ENCODE measurements at places on chromosomes 4 and X. TPM values are rescaled to one million over a fixed set of nuclear protein-coding genes. Genes with fewer than 3 reads are reported as not detected.

DNA sequence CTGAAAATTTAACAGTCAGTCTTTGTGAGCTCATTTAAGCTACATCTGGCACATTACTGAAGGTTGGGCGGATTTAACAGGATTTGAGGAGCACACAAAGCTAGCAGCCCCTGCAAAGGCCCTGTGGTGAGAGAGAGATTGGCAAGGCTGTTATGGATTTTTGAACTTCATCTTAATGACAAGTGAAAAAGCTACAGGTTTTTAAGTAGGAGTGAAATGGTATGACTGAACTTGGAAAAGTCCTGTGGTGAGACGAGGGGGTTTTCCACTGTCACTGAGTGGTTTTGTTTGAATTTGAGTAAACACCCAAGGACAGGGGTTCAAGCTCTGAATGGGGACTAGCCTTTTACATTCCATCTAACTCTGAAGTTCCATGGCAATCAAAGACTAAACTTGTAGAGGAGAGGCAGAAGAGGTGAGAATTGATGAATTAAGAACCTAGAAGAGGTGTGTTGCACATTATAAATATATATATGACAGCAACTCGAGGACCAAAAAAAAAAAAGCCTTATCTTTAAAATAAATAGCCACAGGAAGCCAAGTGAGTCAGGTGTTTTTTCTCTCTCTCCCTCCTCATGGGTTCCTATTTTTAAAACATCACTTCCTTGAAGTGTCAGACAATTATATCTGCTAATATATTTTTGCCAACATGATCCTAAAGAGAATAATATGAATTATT, 47.8 kb upstream of the CLNK start:
- DNase-seq: no peak

Gene PDZD4
- 0.89 TPM for total RNA-seq

Gene MAGED4B
- 52.7 TPM for total RNA-seq

GRCh38 chrX:20857746-20858145, 516.5 kb upstream of the CNKSR2 start:
- no peak for DNase-seq

Gene STATH
- total RNA-seq: not detected

GRCh38 chr4:176979416-176979815, 186.7 kb upstream of the VEGFC start:
- DNase-seq: no peak

Gene IBSP
- not detected for total RNA-seq

DNA sequence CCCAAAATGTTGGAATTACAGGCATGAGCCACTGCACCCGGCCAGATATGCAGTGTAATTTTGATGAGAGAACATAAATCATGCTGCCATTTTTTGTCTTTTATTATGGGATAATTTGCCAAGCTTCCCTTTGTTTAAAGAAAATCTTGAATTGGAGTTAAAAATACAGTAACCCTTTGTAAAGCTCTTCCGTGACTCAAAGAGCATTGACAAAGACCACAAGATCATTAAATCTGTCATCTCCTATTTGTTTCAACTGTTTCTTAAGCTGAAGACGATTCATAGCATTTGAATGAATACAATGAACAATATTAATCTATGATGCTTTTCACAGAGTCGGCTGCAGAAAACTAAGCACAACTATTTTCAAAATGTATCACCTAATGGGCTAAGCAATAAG, 132.6 kb downstream of the ANAPC4 start:
- peak; percentile 8 for DNase-seq

Gene FAAH2
- total RNA-seq: 0.89 TPM

DNA sequence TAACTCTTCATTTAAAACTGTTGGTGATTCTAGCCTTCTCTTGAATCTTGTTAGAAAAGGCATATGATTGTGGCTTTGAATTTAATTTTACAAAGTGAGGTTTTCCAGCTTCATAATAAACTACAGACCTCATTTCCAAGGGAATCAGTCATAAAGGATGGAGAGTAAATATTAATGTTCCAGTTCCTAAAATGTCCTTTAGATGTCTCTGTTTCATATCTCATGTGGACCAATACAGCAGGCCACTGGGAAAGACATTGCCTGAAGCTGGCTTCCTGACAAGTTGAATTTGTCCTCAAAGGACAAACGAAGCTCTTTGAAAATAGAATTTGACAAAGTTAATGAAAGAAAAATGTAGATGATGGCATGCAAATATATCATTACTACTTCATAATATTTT, 125.4 kb downstream of the ZNF330 start:
- peak; percentile 40 for DNase-seq

Gene UGT2A1
- total RNA-seq: not detected

DNA sequence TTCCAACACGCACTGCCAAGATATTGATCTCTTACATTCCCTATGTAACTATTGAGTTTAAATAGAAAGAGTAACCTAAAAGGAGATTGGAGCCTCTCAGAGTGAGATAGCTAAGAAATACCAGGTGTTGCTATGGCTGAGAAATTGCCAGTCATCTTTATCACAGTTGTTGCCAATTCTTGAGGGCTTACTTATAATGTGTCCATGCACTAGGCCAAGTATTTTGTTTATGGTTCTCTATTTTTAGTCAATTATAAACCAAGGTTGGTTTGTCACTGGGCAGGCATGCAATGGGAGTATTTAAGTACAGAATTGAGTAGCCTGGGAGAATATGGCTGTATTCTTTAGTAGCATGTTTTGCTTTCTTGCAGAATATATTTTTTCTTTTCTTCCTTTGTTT, 201.6 kb downstream of the TEX13A start:
- DNase-seq: no peak

- peak; percentile 40 for DNase-seq
Measured at GRCh38 chr4:147969573-147970385, 237.9 kb downstream of the ARHGAP10 start.

Gene GEMIN8
- 10.8 TPM for total RNA-seq

Gene WWC2
- 20.3 TPM for total RNA-seq

GRCh38 chrX:140916872-140917271, 85.5 kb upstream of the SPANXB1 start:
- DNase-seq: no peak

Gene SPIN2B
- total RNA-seq: 9.6 TPM

DNA sequence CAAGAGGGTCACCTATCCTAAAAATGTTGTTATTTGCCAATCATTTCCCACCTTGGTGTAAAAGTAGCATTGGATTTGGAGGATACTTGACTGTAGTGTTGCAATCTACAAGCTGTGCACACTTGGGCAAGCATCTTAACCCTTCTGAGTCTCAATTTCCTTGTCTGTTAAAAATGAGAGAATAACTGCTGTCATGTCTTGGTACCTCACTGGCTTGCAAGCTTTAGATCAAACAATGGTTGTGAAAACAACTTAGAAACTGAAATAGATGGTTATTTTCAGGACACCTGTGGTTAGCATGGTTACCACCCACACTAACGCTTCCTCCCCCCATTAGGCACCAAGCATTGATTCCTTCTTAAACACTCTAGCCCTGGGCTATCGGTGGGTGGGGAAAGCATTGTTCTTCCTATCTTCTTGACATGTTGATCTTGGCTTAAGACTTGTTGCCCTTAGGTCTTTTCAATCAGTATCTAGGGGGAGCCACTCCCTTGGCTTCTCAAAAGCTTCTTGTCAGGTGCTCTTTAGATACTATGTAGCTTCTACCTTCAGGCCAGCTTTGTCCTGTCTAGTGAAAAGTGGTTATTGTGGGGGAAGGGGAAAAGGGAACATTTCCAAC, 10.6 kb upstream of the AMOT start:
- DNase-seq: no peak

Gene ASB9
- 2.9 TPM for total RNA-seq

Gene EVC
- total RNA-seq: 10.0 TPM

Gene USO1
- 68.9 TPM for total RNA-seq

Gene CT45A2
- total RNA-seq: not detected

Gene NSUN7
- not detected for total RNA-seq

- DNase-seq: peak; percentile 29
Measured at GRCh38 chr4:174423257-174423944, 98.9 kb downstream of the HPGD start.

DNA sequence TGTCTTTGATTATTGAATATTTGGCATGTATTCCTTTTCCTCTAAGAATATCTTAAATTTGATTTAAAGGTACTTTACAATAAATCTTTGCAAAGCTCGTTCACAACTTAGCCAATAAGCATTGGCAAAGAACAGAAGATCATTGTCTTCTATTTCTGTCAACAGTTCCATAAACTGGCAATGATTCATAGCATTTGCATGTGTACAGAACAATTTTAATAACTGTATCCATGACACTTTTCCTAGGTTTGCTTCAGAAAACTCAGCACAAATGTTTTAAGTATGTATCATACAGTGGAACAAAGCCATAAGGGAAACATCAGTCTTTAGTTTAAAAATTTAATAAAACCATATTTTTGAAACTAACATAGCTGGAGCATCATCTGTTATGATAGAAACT, 462.7 kb upstream of the RPS6KA3 start:
- no peak for DNase-seq

DNA sequence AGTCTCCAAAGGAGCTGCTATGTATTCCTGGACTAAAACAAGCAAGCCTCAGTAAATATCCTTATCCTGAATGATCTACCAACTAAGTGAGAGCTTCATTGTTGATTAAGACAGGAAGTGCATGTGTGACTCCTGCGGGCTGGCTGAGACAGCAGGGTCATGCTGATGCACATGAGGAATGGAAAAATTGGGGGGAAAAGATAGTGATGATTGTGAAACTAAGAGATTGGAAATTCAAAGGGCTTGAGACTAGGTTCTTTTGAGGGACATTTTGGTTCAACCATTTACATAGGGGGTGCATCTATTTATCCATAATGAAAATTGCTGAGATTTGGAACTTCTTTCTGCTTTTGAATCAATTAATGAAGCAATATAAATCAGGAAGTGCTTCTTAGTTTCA, 61.1 kb upstream of the C1QTNF7 start:
- DNase-seq: no peak

Gene NR3C2
- 8.5 TPM for total RNA-seq

- peak; percentile 58 for DNase-seq
Measured at GRCh38 chr4:183142571-183143550, 43.8 kb downstream of the WWC2 start.

DNA sequence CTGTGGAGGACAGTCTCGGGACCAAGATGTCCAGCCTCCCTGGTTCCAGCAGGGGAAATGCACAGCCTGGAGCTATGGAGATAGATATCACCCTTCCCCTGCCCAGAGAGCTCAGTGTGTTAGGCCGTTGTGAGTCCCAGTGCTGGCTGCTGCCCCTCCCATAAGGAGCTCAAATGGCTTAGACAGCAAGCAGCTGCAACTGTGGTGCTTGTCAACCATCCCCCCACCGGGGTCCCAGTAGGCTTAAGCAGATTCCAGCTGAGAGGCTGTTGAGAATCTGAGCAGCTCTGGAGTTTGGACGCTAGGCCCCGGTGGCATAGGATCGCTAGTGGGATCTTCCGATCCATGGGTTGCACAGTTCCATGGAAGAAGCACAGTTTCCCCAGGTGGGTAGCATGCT, 181.8 kb upstream of the POF1B start:
- no peak for DNase-seq

DNA sequence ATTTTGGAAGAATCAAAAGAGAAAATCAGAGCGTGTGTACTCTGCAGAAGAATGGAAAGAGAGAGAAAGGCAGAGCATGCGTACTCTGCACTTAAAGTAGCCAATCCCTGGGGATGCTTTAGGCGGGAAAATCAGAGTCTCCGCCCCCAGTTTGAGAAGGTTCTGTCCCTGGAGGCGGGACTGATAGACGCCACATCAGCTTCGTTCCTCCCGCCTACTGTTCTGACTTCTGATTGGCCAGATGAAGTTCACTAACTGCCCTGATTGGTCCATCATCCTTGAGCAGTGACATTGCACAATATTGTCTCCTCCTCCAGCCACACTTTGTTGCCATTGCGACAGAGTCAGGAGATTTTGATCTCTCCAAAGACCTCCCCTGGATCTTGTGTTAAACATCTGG, 23.8 kb downstream of the SSX1 start:
- no peak for DNase-seq

DNA sequence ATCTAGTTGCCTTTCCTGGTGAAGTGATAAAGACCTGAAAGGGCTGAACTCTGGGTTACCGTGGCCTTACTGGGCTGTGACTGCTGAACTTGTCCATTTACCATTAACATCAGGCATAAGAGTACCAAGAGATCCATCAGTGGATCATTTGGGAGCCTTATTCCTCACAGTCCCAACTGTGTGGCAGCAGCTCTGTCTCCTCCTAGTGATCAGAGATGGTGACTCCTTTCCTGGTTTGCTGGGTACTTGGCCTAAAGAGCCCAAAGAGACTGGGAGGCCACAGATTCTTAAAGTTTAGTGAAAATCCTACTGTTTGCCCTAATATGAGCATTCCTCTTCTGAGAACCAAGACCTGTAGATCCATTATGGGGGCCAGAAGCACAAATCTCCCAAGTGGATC, 56.3 kb upstream of the ATP6AP2 start:
- DNase-seq: no peak

Gene DNAAF6
- total RNA-seq: not detected

DNA sequence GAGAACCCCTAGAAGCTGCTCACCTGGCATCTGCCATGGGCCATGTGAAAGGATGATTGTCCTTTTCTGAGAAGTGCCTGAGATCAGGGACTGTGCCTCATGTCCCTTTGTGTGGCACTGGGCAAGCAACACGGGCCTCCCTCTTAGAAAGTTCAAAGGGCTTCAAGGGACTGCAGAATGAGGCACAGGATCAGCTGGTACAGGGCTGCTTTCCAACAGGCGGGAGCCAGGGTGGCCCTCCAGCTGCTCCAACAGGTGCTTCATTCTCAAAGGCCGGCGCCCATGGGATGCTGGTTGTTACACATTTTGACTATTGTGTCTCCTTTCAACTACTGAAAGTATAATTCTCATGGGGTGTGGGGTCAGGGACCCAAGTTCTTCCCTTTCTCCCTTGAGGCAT, 114.7 kb downstream of the ENPP6 start:
- DNase-seq: no peak

Gene TXK
- under 0.01 TPM for total RNA-seq

Gene BGN
- total RNA-seq: 70.9 TPM

Gene MAGEA11
- total RNA-seq: not detected

- no peak for DNase-seq
Measured at GRCh38 chrX:113947548-113947947, 636.3 kb upstream of the HTR2C start.

Gene EGFL6
- not detected for total RNA-seq

GRCh38 chr4:165443276-165443675, 64.5 kb downstream of the CPE start:
- DNase-seq: no peak
